CD4-positive, alpha-beta T cell (primary cell): ENCODE measurements at places on chromosomes 12 and 14.

DNA sequence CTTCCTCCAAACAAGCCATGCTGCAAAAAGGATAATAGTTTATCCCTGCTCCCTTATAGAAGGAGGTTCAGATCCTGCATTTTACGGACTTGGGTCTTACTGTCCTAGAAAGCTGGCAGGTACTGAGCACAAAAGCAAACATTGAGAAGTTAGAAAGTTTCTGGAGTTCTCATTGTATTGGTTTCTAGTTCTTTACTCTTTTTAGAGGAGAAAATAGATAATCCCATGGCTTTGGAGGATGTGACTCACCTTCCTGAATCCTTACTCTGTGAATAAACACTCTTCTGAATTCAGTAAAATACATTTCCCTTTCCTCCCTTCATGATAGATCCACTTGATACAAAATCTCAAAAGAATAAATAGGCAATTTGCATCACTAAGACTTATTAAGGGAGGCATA is 188.9 kb downstream of the NPAS3 start:
- DNase-seq = no peak

- no peak for DNase-seq
Measured at GRCh38 chr14:27995691-27996090, 770.9 kb upstream of the FOXG1 start.

GRCh38 chr12:123681605-123682004 is 10.7 kb downstream of the TCTN2 start:
- peak; percentile 5 for DNase-seq

DNA sequence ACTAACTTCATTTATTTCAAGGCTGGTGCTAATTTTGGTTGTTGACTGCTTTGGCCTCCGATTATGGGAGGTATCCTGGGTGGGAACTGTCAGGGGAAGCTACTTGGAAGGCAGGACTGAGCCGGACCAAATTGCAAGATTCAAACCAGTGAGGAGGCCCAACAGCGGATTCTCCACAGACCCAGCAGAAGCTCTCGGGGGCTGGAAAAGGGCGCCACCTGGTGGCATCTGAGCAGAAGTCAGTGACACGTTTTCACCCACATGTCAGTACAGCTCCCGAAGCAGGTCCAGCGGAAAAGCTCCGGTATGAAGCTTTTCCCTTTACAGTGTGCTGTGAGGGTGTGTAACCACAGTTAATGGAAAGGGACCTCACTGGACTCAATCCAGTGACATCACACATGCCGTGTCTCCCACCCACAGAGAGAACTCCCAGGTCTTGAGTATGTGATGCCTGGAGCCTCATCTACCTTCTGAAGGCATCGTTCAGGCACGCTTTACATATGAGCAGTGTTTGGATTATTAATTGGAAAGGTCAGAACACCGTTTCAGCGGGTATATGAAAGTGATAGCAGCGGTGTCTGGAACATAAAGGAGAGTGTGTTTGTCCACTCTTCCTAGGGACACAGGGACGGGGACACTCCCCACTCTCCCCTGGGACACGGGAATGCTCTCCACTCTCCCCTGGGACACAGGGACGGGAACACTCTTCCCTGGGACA is 3.6 kb upstream of the P2RX2 start:
- DNase-seq = peak; percentile 90

DNA sequence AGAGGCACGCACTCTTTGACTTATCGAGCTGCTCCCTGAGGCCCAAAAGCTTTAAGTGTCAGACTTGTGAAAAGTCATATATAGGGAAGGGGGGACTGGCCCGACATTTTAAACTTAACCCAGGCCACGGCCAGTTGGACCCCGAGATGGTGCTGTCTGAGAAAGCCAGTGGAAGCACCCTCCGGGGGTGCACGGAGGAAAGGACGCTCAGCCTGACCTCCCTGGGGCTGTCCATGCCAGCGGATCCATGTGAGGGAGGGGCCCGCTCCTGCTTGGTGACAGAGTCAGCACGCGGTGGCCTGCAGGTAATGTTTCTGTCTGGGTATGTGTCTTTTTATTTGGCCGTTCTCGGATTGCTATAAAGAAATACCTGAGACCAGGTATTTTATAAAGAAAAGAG is 7.0 kb downstream of the ZNF839 start:
- no peak for DNase-seq
